Sigmoid colon (tissue), 7 donors: ENCODE measurements at places on chromosomes 5 and 9.
A peak's percentile ranks its signal among the peaks of the same experiment; 100 is the strongest.

DNA sequence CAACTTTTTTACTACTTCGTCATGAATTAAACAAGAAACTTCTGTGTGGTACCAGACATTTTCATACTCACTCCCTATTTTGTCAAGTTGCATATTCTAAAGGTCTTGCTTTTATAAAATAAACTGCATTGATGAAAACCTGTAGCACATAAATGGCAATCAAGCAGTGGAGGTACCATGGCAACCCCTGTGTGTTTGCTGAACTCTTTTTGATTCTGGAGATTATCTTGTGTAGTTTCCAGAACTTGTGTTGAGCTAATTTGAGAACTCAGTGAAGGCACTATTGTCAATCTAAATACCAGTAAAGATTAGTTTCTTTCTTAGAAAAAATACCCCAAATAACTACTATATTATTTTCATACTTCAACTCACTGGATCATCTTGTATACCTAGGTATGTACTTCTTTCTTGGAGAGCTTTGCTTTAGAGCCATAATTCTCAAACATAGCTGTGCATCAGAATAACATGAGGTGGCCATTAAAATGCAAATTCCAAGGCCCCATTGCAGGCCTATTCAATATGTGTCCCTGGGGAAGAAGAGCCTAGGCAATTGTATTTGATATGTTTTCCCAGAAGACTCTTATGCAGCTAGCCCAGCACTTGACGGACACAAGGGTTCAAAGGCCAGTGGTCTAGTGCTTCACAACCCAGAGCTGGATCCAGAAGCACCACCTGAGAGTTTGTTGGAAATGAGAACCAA, 9.8 kb upstream of the PRLR start:
- no peak overlapping the region for H3K27ac ChIP-seq
- no peaks in the 10 kb centered on the region for H3K27me3 ChIP-seq
- H3K4me1 ChIP-seq, result no peaks in the 10 kb centered on the region

- no peaks in the 10 kb centered on the region for H3K36me3 ChIP-seq
- H3K27ac ChIP-seq, result no peak overlapping the region
- H3K4me3 ChIP-seq, result no peak overlapping the region
- H3K4me1 ChIP-seq, result no peaks in the 10 kb centered on the region
Observed at GRCh38 chr5:26942481-26942880, 95.9 kb downstream of the CDH9 start.

- H3K27ac ChIP-seq, result no peak overlapping the region
- no peak for DNase-seq
- H3K36me3 ChIP-seq, result no peaks in the 10 kb centered on the region
- no peak overlapping the region for H3K4me3 ChIP-seq
- no peaks in the 10 kb centered on the region for H3K27me3 ChIP-seq
- no peaks in the 10 kb centered on the region for H3K4me1 ChIP-seq
Observed at GRCh38 chr5:27191786-27192510, 153.6 kb upstream of the CDH9 start.

DNA sequence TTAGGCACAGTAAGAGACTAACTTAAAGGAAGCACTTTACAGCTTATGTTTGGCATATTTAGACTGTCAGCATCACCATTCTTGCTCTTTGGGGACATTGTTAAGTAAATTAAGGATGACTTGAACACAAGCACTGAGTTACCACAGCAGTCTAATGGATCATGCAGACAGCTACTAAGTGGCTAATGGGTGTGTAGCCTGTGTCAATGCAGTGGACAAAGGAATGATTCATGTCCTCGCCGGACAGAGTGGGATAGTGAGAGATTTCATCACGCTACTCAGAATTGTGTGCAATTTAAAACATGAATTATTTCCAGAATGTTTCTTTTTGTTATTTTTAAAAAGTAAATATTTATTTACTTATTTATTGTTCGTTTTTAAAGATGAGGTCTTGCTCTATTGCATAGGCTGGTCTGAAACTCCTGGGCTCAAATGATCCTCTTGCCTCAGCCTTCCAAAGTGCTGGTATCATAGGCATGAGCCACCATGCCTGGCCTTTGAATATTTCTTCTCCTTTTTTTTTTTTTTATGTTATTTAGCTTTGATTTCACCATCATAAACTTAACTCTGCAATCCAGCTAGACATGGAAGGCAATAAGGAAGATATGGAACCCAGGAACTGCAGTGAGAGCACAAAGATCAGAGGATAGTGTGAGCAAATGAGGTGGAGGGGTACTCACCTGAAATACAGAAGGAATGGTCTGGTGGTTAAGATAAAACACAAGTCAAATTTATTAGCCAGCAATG, 53.0 kb upstream of the KLF4 start:
- H3K36me3 ChIP-seq, result no peaks in the 10 kb centered on the region
- no peak for DNase-seq
- H3K4me3 ChIP-seq, result no peak overlapping the region
- no peaks in the 10 kb centered on the region for H3K27me3 ChIP-seq
- no peaks in the 10 kb centered on the region for H3K4me1 ChIP-seq

DNA sequence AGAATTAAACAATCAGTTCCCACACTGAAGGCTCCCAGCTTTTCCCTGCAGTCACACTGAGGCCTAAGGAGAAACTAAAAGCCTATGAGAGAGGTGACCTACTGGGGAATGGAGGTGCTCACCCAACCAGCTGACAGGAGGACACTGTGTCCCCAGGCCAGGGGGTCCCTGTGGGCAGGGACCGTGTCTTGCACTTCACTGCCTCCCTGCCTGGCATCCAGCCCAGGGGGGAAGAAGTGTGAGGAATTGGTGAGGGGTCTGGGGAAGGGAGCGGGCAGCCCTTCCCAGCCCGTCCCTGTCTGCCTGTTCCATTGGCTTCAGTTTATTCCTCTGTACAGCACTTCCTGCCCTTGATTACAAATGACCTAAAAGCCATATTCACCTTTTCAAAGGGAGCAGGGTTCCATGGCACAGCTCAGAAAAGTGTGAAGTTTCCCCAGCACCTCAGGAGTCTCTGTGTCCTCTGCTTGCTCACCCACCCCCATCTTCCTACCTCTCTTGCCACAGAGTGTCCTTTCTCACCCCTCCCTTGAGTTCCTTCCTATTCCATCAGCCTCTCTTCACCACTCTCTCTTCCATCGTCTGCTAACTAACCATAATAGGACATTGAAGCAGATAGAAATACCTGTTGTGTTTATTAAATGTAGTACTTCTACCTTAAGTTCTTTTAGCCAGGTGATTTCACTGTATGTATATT, 12.9 kb downstream of the OTULINL start:
- no peaks in the 10 kb centered on the region for H3K4me1 ChIP-seq
- H3K4me3 ChIP-seq, result no peak overlapping the region
- peak overlapping the region; percentile 26 for H3K27ac ChIP-seq
- no peak for DNase-seq

DNA sequence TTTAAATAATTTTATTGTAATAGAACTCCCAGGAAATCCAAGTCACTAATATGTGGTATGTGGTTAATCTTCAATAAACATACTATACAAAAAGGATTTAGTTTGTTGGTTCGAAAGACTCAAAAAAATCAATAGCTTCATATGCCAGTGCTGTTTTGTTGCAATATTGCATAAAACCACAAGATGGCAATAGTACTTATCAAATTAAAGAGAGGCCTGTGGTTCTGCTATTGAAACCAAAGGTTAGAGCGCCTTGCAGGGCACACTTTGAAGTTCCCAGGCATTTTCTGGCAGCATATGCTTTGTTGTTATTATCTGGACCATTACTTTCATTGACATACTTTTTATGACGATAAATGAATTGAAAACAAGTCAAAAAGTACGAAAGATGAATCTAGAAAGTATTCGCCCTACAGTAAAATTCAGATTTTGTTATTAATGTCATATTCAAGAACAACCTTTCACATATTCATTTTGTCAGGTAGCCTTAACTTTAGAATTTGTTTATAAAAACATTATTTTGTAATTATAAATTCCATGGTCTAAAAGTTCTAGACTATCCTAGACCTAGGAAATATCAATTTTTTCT, 316.3 kb downstream of the MCTP1 start:
- H3K4me3 ChIP-seq, result no peak overlapping the region
- no peaks in the 10 kb centered on the region for H3K27me3 ChIP-seq
- no peak for DNase-seq
- H3K4me1 ChIP-seq, result no peaks in the 10 kb centered on the region
- H3K36me3 ChIP-seq, result no peaks in the 10 kb centered on the region

GRCh38 chr9:122133263-122133983, 26.2 kb downstream of the NDUFA8 start:
- no peaks in the 10 kb centered on the region for H3K27me3 ChIP-seq
- H3K4me1 ChIP-seq, result peaks cover 11% of the 10 kb centered on the region
- no peaks in the 10 kb centered on the region for H3K36me3 ChIP-seq
- no peak overlapping the region for H3K4me3 ChIP-seq
- DNase-seq, result peak; percentile 64
